ENCODE measurements at places on chromosomes 1 and 21.

DNA sequence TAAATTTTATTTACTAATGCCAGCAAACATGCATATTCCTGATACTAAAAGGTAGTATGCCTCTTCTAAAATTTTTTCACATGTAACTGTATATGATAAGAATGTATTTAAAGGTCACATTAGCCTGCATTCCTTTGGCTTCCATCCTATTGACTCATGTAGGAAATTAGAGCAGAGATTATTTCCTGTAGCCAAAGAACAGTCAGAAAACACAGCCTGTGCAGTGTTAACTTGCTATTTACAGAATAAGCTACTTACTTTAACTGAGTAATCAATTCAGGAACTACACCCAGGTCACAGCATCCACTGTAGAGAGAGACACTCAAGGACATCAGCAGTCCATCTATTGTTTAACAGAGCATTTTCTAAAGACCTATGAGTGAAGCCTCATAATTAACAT lies 154.5 kb upstream of the ADGRL4 start:
- DNase-seq, result no peak

GRCh38 chr1:187956975-187957374 lies 1128.2 kb downstream of the PLA2G4A start:
- no peak for DNase-seq

DNA sequence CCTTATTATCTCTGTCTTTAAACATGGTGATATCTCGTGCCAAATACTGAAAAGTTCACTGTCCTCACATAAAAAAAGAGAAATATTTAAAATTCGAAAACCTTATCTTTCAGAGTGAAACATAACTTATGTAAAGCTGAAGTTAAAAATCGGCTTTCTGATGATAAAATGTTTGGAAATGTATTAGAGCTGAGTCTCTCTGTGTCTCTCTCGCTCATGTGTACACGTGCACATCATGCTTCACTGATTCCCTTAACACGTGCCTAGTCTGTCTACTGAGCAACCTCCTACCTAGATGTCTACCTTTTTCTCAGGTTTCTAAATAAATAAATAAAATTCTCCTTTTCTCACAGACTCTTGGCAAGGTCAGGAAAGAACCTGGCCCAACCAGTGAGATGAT lies 17.1 kb downstream of the HHIPL2 start:
- no peak for DNase-seq

DNA sequence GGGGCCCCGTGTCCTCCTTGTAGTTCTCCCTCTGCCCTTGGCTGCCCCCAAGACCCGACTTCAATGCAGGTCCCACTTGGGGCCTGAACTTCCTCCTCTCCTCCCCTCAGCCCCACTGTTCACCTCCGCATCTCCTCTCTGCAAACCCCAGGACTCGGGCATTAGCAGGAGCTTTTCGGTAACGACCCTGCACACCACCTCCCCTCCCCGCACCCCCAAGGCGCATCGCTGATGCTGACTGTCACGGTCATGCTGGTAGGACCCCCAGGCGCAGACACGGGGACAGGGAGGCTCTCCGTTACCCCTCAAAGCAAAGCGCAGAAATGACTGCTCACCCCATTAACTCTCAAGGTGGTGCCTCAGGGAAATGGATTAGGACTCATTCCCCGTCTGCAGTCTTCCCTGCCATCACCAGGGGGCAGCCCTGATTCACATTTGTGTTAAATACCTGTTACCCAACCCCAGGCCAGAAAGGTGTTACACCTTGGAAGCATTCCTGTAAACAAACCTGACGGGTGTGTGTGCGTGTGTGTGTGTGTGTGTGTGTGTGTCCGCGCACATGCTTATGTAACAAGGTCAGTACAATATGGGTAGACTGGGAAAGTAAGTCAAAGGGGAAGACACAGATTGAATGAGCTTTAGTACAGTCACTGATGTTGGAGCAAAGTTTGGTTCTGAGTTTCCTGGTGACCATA lies 6.4 kb upstream of the GUCA2B start:
- peak; percentile 67 for DNase-seq

GRCh38 chr1:155479205-155479604 lies 83.4 kb downstream of the ASH1L start:
- no peak for DNase-seq

GRCh38 chr1:209593747-209594146 lies 10.2 kb downstream of the CAMK1G start:
- DNase-seq, result no peak

- no peak for DNase-seq
Measured at GRCh38 chr21:45215213-45215612, 72.5 kb downstream of the POFUT2 start.

- no peak for DNase-seq
Measured at GRCh38 chr1:240831191-240831631, 219.3 kb upstream of the GREM2 start.

DNA sequence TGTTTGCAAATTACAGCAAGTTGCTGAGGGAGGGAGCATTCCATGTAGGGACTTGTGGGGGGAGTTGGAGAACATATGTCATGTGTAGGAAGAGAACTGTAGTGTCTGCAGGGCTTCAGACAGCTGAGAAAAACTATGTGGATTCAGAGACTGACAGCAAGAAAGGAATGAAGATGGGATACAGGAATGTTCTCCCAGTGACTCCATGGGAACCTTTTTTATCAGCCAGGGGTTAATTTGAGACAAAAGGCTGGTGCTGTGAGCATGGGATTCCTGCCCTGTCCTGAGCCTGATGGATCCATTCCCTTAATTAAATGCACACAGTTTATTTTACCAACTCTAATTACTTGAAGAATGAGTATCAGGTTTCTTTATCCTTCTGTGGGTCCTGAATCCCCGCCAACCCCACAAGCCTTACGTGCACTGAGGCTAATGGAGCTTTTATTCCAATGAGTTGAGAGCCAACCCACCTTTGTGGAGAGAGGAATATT lies 26.5 kb upstream of the PLXNA2 start:
- DNase-seq, result no peak

- DNase-seq, result no peak
Measured at GRCh38 chr1:156805766-156806511, 10.7 kb downstream of the SH2D2A start.

GRCh38 chr1:100074604-100075395 lies 57.9 kb downstream of the SASS6 start:
- DNase-seq, result no peak

DNA sequence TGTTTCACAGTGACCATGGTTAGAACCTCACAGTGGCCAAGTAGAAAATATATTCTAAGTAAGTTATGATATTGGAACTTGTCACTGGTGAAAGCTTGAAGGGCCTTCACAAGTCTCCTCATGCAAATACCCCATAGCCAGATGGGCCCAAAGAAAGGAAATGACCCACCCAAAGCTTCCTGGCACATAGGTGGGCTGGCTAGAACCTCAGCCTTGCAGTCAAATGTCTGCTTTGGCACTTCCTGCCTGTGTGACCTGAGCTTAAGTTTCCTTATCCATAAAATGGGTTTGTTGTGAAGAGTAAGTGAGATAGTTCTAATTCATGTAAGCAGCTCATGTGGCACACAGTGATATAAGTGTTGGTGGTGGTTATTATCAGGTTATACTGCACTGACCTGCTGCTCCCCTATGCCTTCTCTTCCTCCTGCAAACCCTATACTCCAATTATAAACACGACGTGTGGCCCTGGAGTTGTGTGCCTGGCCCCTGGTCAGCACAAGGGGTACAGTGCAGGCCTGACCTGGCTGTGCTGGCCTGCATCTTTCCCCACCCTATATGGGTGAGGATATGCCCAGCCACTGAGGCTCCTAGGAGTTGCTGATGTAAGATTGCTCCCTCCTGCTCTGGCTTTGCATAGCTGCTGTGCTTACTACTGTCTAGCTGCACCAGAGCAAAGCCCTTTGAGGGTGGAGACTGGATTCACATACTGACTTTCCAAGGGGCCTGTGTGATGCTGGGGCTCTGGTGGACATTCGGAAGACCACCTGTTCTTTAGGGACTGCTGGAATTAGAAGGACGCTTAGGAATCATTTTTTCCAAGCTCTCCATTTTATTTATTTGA lies 4.7 kb upstream of the SLFNL1 start:
- no peak for DNase-seq

GRCh38 chr1:26190373-26190987 lies at the start of gene CATSPER4:
CATSPER4 (plus strand) TSS chr1:26190602; CDS start chr1:26190628, 26 bp downstream.
- no peak for DNase-seq

GRCh38 chr1:29210278-29211085 lies 20.3 kb downstream of the MECR start:
- DNase-seq, result no peak

DNA sequence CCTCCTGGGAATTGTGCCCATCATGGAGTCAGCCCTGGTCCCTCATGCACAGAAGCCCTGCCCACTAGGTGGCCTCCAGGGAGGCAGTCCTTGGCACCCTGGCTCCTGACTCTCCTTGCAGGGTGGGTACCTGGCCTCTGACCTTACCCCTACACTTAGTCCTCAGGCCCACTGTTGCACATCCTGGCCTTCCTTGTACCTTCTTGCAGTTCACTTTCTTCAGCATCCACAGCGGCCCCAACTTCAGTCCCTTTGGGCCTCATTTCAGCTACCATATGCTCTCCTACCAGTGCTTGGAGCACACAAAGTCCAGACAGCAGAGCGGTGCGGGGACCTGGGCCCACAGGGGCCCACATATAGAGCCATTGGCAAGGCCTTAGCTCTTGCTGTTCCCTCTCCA lies 19.2 kb upstream of the PARP1 start:
- no peak for DNase-seq

DNA sequence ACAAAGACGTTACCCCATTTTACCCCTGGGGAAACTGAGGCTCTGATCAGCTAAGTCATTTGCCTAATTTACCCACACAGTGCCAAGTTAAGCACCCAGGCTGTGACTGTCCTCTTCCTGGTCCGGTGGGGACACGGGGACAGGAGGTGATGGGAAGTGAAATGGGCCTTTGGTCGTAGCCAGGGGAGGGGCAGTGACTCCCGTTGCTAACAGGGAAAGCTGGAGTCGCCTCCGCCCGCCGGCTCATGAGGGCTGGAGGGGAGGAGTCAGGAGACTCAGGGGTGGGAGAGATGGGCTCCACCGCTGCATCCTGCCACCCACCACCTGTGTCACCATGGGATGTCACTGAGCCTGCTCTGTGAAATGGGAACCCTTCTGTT lies 139.3 kb downstream of the PGBD5 start:
- no peak for DNase-seq

GRCh38 chr1:43913051-43913501 lies 20.5 kb upstream of the ARTN start:
- no peak for DNase-seq

DNA sequence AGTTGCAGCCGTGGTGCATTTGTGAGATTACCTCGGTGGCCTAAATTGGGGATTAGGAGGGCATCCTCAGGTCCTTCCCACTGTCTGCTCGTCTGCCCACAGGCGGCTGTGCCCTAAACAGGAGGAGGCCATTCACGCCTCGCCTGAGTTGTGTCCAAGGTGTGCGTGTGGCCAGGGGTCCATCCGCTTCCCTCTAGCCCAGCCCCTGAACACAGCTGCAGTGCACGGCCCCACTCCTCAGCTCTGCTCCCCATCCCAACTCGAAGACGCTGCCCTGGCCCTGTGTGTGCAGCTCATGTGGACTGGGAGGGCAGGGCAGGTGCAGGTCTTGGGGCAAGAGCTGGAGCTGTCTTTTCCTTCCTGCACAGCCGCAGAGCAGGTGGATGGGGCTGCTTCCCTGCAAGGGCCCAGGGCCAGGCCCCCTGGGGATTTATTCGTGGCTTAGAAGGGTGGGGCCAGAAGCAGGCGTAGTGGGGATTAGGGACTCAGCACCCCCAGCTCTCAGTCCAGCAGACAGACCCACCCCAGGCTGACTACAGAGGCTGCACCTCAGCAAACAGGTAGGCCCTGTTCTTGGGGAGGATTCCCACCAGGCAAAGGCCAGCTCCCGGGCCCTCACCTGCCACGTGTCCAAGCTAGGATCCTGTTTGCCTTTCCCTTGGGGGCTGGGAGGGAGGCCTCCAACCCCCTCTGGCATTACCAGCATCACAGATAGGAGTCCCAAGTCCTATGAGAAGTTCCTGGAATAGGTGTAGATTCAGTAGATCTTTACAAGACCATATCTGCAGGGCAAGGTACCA lies 4.3 kb downstream of the GUK1 start:
- no peak for DNase-seq

- DNase-seq, result no peak
Measured at GRCh38 chr1:209802780-209803152, 3.2 kb downstream of the IRF6 start.

DNA sequence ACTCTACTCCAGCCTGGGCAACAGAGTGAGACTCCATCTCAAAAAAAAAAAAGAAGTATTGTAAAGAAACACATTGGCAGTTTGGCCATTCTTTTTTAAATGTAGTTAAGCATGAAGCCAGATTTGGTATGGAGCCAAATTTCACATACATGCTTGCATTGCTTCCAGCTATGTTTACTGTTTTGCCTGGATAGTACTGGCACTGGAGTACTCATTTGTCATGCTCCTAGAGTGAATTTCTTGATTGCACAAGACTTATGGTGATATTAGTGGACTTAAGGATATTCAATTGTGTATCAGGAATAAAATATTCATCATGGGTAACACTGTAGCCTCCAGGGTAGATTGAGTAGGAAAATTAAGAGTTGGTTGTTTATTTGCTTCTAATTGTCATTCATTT lies 24.5 kb upstream of the SLC9A1 start:
- no peak for DNase-seq

GRCh38 chr1:187626056-187626455 lies 797.3 kb downstream of the PLA2G4A start:
- no peak for DNase-seq

All from stimulated activated CD4-positive, alpha-beta T cell treated with anti-CD3 and anti-CD28 coated beads, Interleukin-12 subunit alpha, Interleukin-12 subunit beta, amount 100 ng/mL, for 4 hours (primary cell).